ENCODE measurements at places on chromosomes 2 and 18.

DNA sequence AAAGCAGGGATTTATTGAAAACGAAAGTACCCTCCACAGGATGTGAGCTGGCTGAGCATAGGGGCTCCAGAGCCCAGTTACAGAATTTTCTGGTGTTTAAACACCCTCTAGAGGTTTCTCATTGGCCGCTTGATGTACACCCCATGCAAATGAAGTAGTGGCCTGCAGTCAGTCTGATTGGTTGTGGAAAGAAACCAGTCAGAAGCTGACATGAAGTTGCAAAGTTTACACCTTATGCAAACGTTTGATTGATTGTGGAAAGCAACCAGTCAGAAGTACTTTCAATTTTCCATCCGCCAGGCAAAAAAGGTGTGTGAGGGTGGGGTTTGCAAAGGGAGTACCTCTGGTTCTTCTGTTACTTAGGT is 62.3 kb downstream of the VWA3B start:
- DNase-seq = peak; percentile 31

GRCh38 chr2:23286758-23287704 is 97.9 kb upstream of the KLHL29 start:
- no peak for DNase-seq

- DNase-seq = peak; percentile 90
These were observed 23.8 kb upstream of the HNRNPLL start for GRCh38 chr2:38626326-38627035.

- no peak for DNase-seq
These were observed 778.5 kb upstream of the FANCL start for GRCh38 chr2:59019566-59020159.

DNA sequence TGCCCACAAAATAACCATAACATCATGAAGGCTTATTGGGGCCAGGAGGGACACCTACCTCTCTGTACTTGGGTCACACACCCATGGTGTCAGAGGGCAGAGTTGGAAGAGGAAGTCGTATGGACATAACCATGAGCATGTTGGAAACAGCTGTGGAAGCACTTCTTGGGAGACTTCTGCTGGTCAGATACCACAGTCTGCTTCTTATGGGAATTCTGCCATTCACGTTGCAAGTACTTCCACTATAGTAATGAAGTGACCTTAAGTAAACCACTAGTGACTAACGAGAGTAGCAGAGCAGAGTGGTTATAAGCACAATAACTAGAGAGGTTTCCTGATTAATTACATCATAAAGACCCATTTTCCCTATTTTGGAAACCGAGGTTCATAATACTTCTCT is 61.1 kb upstream of the TFPI start:
- DNase-seq = no peak

DNA sequence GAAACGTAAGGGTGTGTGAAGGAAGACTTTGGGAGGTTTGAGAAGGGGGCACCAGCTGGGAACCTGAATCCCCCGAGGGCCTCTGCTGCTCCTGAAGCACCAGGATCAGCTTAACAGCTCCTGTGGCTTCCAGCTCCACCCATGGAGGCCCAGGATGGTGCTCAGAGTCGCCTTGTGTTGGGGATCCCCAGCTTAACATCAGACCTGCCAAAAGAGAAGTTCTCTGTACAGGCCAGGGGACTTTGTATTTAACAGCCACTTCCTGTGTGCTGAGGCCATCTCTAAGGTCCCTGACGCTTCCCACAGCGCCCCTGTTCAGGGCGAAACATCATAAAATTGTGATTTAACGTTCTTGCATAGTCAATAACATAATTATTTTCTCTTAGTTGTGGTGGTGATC is 77.5 kb downstream of the NCK2 start:
- peak; percentile 48 for DNase-seq

- DNase-seq = no peak
These were observed 13.9 kb upstream of the SLC1A4 start for GRCh38 chr2:64975232-64975821.

- no peak for DNase-seq
These were observed 256.4 kb upstream of the TCF4 start for GRCh38 chr18:55844382-55844781.

GRCh38 chr2:216436383-216436782 is 24.1 kb downstream of the SMARCAL1 start:
- no peak for DNase-seq

DNA sequence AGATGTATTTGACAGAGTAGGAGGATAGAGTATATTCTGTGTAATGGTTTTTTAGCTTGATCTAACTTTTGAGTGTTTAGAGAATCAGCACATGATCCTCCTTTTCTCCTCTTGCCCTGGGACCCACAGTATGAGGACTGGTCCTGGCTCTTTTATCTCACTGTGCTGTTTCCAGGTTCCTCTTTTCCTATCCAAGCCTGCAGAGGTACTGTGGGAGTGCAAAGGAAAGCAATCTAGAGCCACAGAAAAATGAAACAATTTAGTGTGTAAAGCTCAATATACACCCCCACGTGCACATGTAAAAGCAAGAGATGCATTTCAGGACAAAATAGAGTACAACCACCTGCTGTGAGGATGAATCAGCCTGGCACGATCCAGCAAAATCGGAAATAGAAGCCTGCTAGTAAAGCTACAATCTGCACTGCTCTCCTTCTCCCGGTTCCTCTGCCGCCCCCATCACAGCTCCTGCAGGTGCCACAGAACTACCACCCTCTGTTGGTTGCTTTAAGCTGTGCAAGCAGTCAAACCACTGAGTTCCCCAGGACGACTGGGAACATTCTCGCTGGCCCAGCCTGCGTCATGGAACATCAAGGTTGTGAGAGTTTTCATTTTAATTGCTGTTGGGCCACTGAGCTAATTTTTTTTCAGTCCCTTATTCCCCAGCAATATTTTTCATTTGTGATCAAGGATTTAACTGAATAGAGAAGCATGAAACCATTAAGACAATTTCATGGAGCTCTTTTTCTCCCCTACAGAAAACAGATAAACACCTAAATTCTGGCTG is 47.8 kb upstream of the MAPRE3 start:
- peak; percentile 20 for DNase-seq

- DNase-seq = no peak
These were observed 5.8 kb downstream of the GAD1 start for GRCh38 chr2:170822290-170823087.

GRCh38 chr2:72183016-72183415 is 35.4 kb upstream of the CYP26B1 start:
- DNase-seq = no peak

GRCh38 chr2:99881901-99882591 is 260.3 kb downstream of the AFF3 start:
- no peak for DNase-seq

GRCh38 chr2:127314193-127314988 is 20.4 kb upstream of the ERCC3 start:
- DNase-seq = no peak

- DNase-seq = no peak
These were observed 1995.2 kb upstream of the PIK3C3 start for GRCh38 chr18:39959839-39960238.

DNA sequence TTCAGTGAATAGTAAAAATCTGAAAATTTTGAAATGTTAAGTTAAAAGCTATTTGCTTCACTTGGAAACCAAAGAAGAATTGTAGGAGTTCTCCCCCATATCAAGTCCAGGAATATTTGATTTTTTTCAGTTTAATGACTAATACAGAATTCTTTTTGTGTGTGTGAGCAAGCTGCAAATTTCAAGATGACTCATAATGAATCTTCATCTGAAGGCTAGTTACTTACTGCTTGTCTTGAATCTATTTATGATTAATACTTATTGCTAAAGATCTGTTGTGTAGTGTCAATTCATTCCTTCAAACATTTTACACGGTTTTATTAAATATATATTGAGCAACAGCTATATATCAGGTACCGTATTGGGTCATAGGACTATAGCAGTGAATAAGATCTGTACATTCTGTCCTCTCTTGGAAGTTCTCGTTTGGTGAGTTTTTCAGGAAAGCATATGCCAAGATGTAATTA is 47.8 kb upstream of the CAVIN2 start:
- DNase-seq = no peak

GRCh38 chr2:128525653-128526052 is 207.0 kb upstream of the HS6ST1 start:
- no peak for DNase-seq

GRCh38 chr2:184004948-184005672 is 593.2 kb upstream of the ZNF804A start:
- DNase-seq = no peak

- DNase-seq = no peak
These were observed 867.7 kb upstream of the NRXN1 start for GRCh38 chr2:51899643-51900042.

DNA sequence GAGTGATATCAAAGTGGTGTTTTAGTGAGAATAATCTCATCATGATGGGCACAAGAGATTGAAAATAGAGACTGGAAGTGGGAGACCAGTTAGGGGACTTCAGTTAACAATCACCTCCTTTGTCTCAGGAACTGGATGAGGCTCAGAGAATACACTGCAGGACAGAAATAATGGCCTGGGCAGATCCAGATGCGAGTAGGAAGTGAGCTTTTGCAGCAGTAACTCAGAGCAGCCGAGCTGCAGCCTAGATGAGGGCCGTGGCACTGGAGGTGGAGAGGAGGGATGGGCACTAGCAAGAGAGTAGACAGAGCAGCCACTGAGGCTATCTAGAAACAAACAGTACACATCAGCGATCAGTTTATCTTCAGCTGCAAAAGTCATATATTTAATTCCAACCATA is 48.6 kb downstream of the CYB5A start:
- DNase-seq = no peak

- no peak for DNase-seq
These were observed 88.3 kb upstream of the HS6ST1 start for GRCh38 chr2:128406736-128407554.

DNA sequence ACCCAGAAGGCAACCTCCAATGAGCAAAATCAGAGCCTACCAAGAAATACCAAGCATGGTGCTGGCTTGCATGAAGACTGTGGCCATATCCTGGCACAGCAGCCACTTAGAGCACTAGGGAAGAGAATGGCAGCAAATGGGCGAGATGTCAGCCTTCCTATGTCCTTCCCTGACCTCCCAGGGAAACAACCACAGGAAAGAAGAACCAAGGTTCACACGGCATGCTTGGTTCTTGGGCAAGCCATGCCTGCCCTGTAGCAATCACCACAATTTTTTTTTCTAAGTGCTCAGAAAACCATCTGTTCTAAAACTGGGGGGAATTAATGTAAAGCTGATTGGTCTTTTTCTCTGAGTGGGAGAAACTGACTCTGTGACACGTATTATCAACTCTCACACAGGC is 27.8 kb downstream of the GALNT14 start:
- DNase-seq = no peak

DNA sequence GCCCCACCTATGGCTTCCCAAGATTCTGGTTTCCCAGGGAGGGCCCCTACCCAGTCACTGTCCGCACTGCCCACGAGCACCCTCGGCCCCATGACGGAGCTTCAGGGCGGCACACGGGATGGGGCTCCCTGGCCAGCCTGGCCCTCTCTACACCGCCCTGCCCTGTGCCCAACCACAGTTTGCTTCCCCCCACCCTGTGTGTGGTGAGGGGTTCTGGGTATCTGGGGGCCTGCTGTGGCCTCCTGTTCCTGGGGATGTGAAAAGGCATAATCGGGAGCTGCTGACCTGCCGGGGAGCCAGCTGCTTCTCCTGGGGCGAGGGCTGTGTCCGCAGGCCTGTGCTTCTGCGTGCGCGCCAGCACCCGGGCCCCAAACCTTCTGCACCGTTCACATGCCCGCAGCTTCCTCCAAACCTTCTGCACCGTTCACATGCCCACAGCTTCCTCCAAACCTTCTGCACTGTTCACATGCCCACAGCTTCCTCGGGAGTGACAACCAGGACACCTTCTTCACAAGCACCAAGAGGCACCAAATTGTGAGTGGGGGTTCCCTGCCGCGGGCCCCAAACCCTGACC is 12.4 kb downstream of the ANO7 start:
- DNase-seq = no peak

DNA sequence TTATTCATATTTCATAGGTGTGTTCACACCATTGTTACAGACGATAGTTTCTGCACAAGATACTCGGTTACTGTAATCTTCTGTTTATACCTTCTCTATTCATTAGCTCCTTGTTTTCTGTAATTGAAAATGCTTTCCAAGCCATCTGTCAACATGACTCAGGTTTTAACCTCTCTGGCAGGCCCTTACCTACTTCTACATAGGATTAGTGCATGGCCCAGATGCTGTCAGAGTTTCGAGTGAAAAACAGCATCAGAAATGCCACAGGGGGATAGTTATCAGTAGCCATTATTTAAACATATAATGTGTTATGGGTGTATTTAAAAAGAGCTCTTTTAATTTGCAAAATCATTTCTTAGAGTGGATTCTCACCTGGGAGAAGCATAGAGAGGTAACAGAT is 596.4 kb downstream of the FBXO15 start:
- DNase-seq = no peak

- no peak for DNase-seq
These were observed 2.9 kb downstream of the ACKR3 start for GRCh38 chr2:236572482-236572881.

DNA sequence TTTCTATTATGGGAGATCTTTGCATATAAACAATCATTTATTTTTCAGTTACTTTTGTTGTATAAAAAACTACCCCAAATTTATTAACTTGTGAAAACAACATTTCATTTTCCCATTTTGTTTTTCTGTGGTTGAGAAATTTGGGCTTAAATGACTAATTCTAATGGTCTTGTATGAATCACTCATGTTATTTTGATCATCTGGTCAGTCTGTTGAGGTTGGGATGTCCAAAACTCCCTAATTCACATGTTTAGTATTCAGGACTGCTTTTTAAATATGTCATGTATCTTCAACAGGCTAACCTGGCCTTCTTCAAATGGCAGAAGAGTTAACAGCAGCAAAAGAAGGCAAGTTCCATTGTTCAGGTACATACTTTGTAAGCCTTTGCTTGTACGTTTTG is 788.1 kb downstream of the TRIB2 start:
- DNase-seq = no peak

DNA sequence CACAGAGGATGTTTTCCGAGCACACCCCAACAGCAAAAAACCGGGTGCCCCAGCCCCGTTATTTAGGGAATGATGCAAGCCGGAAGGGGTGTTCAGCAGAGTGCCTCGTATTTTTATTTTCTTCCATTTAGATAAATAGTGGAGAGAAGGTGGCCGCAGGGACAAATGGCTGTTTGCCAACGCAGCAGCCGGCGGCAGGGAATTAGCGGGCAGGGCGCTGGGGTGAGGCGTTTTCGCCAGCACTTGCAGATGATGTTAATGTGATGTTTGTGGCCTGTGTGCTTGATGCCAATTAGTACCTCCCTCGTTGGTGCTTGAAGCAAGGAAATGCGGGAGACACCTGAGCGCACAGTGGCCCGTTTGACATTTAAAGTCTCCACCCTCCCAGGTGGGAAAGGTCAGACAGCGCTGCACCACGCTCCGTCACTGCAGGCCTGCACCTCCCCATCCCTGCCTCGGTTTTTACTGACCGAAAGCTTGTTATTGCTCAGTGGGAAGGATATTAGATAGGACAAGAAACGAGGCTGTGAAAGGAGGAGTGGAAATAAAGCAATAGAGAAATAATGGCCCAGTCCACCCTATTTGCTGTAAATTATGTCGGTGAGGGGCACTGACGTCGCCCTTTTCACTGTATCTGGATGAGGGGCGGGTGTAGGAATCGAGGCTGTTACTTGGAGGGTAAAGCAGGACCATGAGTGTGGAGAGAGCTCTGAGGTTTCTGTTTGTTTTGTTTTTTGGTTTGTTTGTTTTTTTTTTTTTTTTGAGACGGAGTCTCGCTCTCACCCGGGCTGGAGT is 39.1 kb downstream of the NFATC1 start:
- no peak for DNase-seq

All from CD4-positive, CD25-positive, alpha-beta regulatory T cell (primary cell).